Suprapubic skin (tissue), 4 donors: ENCODE measurements at places on chromosomes 13 and 19. TPM values are rescaled to one million over a fixed set of nuclear protein-coding genes. Genes with fewer than 3 reads are reported as not detected.
A peak's percentile ranks its signal among the peaks of the same experiment; 100 is the strongest.

DNA sequence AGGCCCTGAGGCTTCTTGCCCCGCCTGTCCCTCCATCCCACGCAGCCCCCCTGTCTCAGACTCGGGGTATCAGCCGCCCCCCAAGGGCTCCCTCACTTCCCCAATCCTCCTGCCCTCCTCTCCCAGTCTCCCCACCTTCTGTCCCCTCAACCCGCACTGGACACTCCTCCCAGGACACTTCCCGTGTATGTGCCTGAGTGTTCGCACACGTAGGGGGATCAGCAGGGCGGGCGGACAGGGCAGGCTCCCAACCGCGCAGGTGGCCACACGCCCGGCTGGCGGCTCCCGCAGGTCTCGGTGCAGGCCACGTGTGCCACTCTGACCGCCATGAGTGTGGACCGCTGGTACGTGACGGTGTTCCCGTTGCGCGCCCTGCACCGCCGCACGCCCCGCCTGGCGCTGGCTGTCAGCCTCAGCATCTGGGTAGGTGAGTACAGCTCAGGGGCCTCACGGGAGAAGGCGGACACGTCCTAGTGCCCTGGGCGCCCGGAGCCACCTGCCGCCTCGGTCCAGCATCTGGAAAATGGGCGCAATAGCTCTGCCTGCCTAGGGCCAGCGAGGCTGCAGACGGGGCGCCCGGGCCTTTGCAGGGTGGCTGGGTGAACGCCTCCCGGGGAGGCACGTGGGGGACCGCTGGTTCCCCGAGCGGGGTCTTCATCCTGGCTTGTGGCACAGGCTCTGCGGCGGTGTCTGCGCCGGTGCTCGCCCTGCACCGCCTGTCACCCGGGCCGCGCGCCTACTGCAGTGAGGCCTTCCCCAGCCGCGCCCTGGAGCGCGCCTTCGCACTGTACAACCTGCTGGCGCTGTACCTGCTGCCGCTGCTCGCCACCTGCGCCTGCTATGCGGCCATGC is 2.3 kb downstream of the KISS1R start:
- no peak for DNase-seq

GRCh38 chr19:39676004-39676403 is 20.3 kb downstream of the LGALS16 start:
- no peak for DNase-seq

DNA sequence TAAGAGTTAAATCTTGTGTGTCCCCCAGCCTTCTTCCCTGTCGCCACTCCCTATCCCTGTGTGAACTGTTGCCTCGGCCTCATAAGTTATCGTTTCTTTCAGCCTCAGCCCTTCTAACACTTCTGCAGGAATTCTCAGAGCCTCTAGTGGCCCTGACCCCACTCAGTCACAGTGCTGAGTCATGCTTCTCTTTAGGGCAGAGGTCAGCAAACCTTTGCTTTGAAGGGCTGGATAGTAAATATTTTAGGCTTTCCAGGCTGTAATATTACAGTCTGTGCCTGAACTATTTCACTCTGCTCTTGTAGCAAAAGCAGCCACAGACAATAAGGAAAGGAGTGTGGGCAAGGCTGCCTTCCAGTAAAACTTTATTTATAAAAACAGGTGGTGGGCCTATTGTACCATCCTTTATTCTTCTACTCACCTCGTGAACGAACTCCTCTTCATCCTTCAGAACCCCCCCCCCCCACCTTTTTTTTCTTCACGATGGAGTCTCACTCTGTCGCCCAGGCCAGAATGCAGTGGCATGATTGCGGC is 22.1 kb downstream of the MYO9B start:
- DNase-seq: no peak

GRCh38 chr13:39379118-39379517 is 223.9 kb downstream of the LHFPL6 start:
- no peak for DNase-seq

DNA sequence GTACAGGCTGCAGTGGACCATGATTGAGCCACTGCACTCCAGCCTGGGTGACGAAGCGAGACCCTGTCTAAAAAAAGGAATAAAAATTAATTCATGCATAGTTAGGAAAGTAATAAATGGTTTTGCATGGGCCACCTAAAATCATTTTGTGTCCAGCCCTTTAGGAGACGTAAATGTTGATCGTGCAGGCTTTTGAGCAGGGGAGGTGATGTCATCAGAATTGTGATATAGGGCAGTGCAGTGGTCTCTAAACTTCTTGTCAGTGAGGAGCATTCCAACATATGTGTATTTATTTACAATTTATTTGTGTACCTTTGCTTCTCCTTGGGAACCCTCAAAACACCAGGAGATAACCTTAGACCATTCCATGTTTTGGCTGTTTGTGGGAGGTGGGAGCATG is 3.0 kb downstream of the SMARCA4 start:
- no peak for DNase-seq

DNA sequence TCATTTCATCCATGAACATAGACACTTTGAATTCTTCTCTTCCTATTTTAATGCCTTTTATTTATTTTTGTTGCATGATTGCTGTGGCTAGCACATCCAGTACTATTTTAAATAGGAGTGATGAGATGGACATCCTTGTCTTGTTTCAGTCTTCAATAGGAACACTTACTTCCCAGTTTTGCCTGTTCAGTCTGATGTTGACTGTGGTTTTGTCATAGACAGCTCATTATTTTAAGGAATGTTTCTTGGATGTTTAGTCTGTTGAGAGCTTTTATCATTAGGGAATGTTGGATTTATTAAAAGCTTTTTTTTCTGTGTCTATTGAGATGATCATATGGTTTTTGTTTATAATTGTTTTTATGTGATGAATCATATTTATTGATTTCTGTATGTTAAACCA is 586.6 kb downstream of the SLITRK1 start:
- no peak for DNase-seq

GRCh38 chr13:87889254-87889653 is 218.1 kb downstream of the SLITRK5 start:
- no peak for DNase-seq

GRCh38 chr13:101552786-101553185 is 100.3 kb downstream of the ITGBL1 start:
- DNase-seq: no peak

DNA sequence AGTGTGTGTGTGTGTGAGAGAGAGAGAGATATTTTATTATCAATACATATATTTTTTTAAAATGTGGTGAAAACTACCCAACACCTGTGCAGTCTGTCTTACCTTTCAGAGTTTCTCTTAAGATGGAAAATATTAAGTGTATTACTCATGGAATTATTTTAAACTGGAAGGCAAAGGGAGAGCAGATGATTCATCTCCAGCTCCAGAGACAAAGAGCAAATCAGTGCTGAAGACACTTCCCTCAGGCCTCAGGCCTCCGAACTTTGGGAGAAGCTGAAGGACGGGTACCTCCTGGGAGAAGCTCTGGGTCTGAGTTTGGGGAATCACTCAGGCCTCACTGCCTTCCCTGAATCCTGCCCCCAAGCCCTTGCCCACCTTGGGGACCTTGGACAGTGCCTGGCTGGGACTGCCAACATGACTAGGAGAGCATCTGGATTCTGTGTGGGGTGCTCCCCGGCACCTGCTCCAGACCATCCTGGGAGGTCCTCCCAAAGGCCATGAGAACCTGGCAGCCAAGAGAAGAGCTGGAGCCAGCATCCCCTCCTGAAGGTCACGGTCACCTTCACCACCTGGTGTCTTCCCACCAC is 170.4 kb upstream of the UBL3 start:
- no peak for DNase-seq

DNA sequence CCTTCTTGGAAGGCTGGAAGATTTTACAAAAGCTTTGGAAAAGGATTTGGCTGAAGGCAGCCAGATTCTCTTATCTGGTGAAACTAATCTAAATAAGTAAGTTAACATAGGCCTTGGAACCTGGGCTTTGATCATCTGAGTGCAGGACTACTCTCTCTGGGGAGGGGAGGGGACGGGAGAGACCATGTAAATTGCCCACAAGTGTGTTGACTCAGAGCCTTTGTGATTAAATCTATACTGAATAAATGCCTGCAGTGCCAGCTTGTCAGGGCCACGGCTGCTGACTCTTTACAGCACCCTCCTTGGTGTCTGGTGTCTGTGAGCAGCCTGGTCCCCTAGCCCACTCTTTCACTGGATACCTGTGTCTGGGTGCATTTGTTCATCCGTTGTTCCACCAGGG is 251.4 kb downstream of the ITGBL1 start:
- no peak for DNase-seq

- no peak for DNase-seq
These were observed 1146.8 kb downstream of the UQCRFS1 start for GRCh38 chr19:28066161-28066560.

- DNase-seq: no peak
These were observed at the start of gene CACNA1A for GRCh38 chr19:13506471-13506820. Gene CACNA1A, minus strand, starts transcription at chr19:13506479. Its CDS starts 255 bp downstream, at chr19:13506224.

DNA sequence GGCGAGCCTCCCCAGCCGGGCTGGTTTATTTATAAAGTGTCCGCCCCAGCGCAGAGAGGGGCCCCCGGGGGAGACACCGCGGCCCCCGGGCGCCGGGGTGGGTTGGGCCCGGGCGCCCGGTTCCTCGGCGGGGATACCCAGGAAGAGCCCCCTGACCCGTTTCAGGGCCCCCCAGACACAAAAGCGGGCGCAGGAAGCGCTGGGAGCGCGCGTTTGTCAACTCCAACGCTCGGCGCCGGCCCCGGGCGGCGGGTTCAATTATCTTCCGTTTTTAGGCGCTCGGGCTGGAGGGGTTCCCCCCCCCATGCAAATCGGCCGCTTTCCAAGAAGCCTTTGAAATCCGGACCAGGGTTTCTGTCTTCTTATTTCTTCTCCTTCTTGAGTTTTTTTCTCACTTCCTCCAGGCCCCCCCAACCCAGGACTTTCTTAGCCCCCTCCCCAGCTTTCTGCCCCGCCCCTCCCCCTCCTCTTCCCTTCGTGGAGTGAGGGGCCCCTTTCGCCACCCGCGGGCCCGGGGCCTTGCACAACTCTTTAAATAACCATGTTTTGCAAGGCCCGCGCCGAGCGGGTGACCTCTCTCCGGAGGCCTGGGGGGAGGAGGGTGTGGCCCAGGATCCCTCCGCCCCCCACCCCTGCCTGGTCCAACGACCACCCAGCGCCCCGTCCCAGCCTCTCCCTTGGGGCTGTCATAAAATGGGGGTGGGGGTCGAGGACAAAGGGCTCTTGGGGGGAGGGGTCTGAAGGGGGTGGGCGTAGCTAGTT is 935 bp downstream of the ARID3A start:
- DNase-seq: peak; percentile 87

Gene BLOC1S3
- total RNA-seq: 20.1 TPM

Gene OCEL1
- total RNA-seq: 9.7 TPM

Gene ZNF296
- 4.8 TPM for total RNA-seq

Gene KLK12
- total RNA-seq: not detected

Gene SYNE4
- 3.0 TPM for total RNA-seq
